Purkinje cell (primary cell): ENCODE measurements at places on chromosomes 2 and 18. TPM values are rescaled to one million over a fixed set of nuclear protein-coding genes. Genes with fewer than 3 reads are reported as not detected.

The IL1B gene
- polyA plus RNA-seq, result not detected in 2 replicates

The KIF5C gene
- 119 and 124 TPM in 2 replicates for polyA plus RNA-seq

The DNAH7 gene
- 2.3 and 3.9 TPM in 2 replicates for polyA plus RNA-seq

The RDH14 gene
- 62.3 and 84.1 TPM in 2 replicates for polyA plus RNA-seq

The CXCR1 gene
- not detected in 2 replicates for polyA plus RNA-seq

The LIMS3 gene
- polyA plus RNA-seq, result not detected in 2 replicates

The METTL8 gene
- polyA plus RNA-seq, result 15.1 and 17.0 TPM in 2 replicates

The ADCYAP1 gene
- 33.4 and 53.7 TPM in 2 replicates for polyA plus RNA-seq

The RAB17 gene
- not detected in 2 replicates for polyA plus RNA-seq

The EVA1A gene
- 0.67 and 1.7 TPM in 2 replicates for polyA plus RNA-seq

The EGR4 gene
- polyA plus RNA-seq, result 0.99 TPM in 1 of 2 replicates, not detected in the other

The NR4A2 gene
- polyA plus RNA-seq, result 2.5 and 7.2 TPM in 2 replicates

The PLCL1 gene
- polyA plus RNA-seq, result 2.5 and 2.8 TPM in 2 replicates

The SCTR gene
- polyA plus RNA-seq, result not detected in 2 replicates

The FAM237A gene
- 7.1 and 7.4 TPM in 2 replicates for polyA plus RNA-seq

The ACOXL gene
- not detected in 2 replicates for polyA plus RNA-seq

The UGT1A9 gene
- polyA plus RNA-seq, result not detected in 2 replicates

The NLRC4 gene
- polyA plus RNA-seq, result 0.84 and 1.2 TPM in 2 replicates

The KIF1A gene
- 23.0 and 31.6 TPM in 2 replicates for polyA plus RNA-seq

The TRIM54 gene
- not detected in 2 replicates for polyA plus RNA-seq

The INHBB gene
- 5.3 and 8.0 TPM in 2 replicates for polyA plus RNA-seq

The G6PC2 gene
- not detected in 2 replicates for polyA plus RNA-seq

The GPR35 gene
- not detected in 2 replicates for polyA plus RNA-seq

The NT5C1B gene
- not detected in 2 replicates for polyA plus RNA-seq

The ANKAR gene
- polyA plus RNA-seq, result 1.5 and 4.1 TPM in 2 replicates

The LONRF2 gene
- 7.2 and 13.5 TPM in 2 replicates for polyA plus RNA-seq

The AOX1 gene
- 5.8 and 7.5 TPM in 2 replicates for polyA plus RNA-seq

The GAD1 gene
- 377 and 427 TPM in 2 replicates for polyA plus RNA-seq

The HS6ST1 gene
- 1.4 and 2.2 TPM in 2 replicates for polyA plus RNA-seq

The MAL gene
- polyA plus RNA-seq, result 60.2 and 73.7 TPM in 2 replicates

The PDK1 gene
- polyA plus RNA-seq, result 3.0 and 3.5 TPM in 2 replicates

The FLACC1 gene
- 0.88 and 1.1 TPM in 2 replicates for polyA plus RNA-seq
